ENCODE measurements at places on chromosomes 3 and 15.

- H3K4me3 ChIP-seq: no peak overlapping the region
- H3K27ac ChIP-seq: no peak overlapping the region
- no peaks in the 10 kb centered on the region for H3K4me1 ChIP-seq
These were observed 103.7 kb downstream of the AQP9 start for GRCh38 chr15:58241872-58242271.

GRCh38 chr15:64842096-64842939 is 603 bp downstream of the PLEKHO2 start:
- H3K36me3 ChIP-seq: peaks cover 18% of the 10 kb centered on the region
- no peaks in the 10 kb centered on the region for H3K27me3 ChIP-seq
- H3K4me3 ChIP-seq: peak overlapping the region; percentile 86
- H3K27ac ChIP-seq: peak overlapping the region; percentile 92
- H3K4me1 ChIP-seq: peaks cover 75% of the 10 kb centered on the region
- no peak for DNase-seq

DNA sequence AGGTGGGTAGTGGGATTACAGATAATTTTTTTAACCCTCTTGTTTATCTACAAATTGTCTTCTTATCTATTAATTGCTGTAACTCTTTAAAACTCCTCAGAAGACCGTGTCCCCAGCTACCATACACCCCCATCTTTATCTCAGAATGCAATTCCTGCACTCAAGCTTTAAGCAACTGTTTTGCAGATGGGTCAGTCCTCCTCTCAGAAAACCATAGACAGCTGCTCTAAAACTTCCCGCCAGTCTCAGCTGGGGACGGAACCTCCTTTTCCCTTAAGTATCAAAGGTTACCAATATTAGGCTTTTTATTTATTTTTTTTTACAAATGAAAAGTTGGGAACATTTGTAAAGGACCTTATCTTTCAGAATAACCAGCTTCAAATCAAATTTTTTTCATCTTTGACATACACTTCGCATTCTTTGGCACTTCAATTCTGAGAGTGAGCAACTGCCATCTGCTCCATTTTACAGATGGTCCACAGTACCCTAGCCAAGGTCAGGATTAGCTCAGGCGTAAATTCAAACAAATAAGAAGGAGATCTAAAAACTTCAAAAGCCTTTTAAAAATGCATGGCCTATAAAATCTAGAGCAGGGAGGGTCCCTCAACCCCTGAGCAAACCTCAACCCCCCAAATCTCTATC is 1.3 kb downstream of the GATM start:
- peak overlapping the region; percentile 74 for H3K4me3 ChIP-seq
- peaks cover 77% of the 10 kb centered on the region for H3K27me3 ChIP-seq
- peaks cover 21% of the 10 kb centered on the region for H3K4me1 ChIP-seq
- DNase-seq: no peak

DNA sequence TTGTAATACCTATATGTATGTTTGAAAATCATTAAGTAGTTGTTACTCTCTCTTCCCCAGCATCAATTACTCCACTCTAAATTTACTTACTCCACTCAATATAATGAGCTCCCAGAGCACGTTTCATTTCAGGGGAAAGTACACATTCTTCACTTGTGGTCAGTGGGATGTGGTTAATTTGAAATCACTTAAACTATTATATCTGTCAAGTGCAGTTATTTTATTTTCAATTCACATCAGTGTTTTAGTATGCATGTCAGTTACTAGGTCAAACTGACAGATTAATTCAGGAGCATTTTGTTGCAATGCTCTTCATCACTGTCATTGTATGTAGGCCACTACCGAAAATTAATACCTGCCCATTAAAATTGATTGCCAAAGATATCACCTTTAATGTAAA is 376.1 kb downstream of the ZIC4 start:
- H3K36me3 ChIP-seq: no peaks in the 10 kb centered on the region
- no peaks in the 10 kb centered on the region for H3K4me1 ChIP-seq
- H3K27ac ChIP-seq: no peak overlapping the region

GRCh38 chr15:73935547-73935946 is 9.3 kb downstream of the LOXL1 start:
- H3K36me3 ChIP-seq: peaks cover 3% of the 10 kb centered on the region
- DNase-seq: no peak
- H3K4me1 ChIP-seq: peaks cover 4% of the 10 kb centered on the region

- H3K4me1 ChIP-seq: no peaks in the 10 kb centered on the region
- no peak overlapping the region for H3K27ac ChIP-seq
- H3K4me3 ChIP-seq: no peak overlapping the region
- no peak for DNase-seq
- H3K27me3 ChIP-seq: no peaks in the 10 kb centered on the region
These were observed 323.7 kb upstream of the AGTR1 start for GRCh38 chr3:148373961-148374360.

GRCh38 chr3:46022909-46023785 is 4.1 kb downstream of the XCR1 start:
- H3K4me3 ChIP-seq: no peak overlapping the region
- no peak overlapping the region for H3K27ac ChIP-seq
- peaks cover 14% of the 10 kb centered on the region for H3K4me1 ChIP-seq
- peaks cover 3% of the 10 kb centered on the region for H3K36me3 ChIP-seq
- no peaks in the 10 kb centered on the region for H3K27me3 ChIP-seq

GRCh38 chr15:73153024-73153423 is 100.8 kb downstream of the NEO1 start:
- H3K27ac ChIP-seq: no peak overlapping the region
- H3K27me3 ChIP-seq: no peaks in the 10 kb centered on the region
- no peaks in the 10 kb centered on the region for H3K4me1 ChIP-seq
- H3K36me3 ChIP-seq: no peaks in the 10 kb centered on the region

GRCh38 chr15:89628301-89628700 is 27.0 kb downstream of the KIF7 start:
- no peak for DNase-seq
- H3K27me3 ChIP-seq: peaks cover 20% of the 10 kb centered on the region
- no peaks in the 10 kb centered on the region for H3K4me1 ChIP-seq
- no peak overlapping the region for H3K4me3 ChIP-seq
- peaks cover 3% of the 10 kb centered on the region for H3K36me3 ChIP-seq

DNA sequence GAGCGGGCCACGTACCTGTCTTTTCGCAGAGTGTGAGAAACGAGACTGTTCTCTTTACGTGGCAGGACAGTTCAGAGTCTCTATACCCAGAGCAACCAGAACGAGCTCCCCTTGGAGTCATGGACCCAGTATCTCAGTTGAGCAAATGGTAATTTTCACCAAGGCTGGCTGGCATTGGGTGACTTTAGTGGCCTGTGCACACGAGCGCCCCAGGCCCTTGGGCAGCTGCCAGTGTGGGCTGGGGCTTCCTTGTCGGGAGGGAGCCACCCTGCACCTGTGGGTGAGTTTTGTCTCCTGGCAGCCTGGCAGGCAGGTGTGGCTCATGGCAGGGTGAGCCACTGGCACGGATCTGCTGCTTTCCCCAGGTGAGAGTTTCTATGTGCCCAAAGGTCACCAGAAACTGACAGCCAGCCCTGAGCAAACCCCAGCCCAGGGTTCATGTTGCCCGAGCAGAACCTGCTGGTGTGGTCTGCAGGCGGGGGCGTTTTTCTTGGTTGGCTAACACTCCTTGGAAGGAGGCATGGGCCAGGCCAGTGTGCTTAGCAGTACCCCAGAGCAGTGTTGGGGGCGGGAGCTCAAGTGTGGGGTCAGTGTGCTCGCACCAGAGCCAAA is 135.0 kb downstream of the TJP1 start:
- no peak overlapping the region for H3K4me3 ChIP-seq
- no peak for DNase-seq
- no peaks in the 10 kb centered on the region for H3K36me3 ChIP-seq
- no peaks in the 10 kb centered on the region for H3K4me1 ChIP-seq
- H3K27me3 ChIP-seq: peaks cover 5% of the 10 kb centered on the region
- H3K27ac ChIP-seq: no peak overlapping the region

GRCh38 chr3:140467796-140468315 is 210.0 kb upstream of the TRIM42 start:
- H3K27ac ChIP-seq: no peak overlapping the region
- DNase-seq: no peak
- H3K4me3 ChIP-seq: no peak overlapping the region
- peaks cover 6% of the 10 kb centered on the region for H3K27me3 ChIP-seq
- no peaks in the 10 kb centered on the region for H3K36me3 ChIP-seq
- H3K4me1 ChIP-seq: peaks cover 6% of the 10 kb centered on the region

DNA sequence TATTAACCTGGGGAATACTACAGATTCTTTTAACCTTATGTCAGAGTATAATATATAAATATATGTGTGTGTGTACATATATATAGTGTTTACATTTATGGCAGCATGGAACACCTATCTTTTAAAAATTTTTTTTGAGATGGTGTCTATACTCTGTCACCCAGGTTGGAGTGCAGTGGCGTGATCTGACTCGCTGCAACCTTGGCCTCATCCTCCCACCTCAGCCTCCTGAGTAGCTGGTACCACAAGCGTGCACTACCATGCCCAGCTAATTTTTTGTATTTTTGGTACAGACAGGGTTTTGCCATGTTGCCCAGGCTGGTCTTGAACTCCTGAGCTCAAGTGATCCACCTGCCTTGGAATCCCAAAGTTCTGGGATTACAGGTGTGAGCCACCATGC is 18.5 kb upstream of the ERICH6 start:
- DNase-seq: no peak
- H3K27me3 ChIP-seq: no peaks in the 10 kb centered on the region
- H3K36me3 ChIP-seq: peaks cover 3% of the 10 kb centered on the region
- peaks cover 3% of the 10 kb centered on the region for H3K4me1 ChIP-seq
- no peak overlapping the region for H3K4me3 ChIP-seq
- no peak overlapping the region for H3K27ac ChIP-seq

DNA sequence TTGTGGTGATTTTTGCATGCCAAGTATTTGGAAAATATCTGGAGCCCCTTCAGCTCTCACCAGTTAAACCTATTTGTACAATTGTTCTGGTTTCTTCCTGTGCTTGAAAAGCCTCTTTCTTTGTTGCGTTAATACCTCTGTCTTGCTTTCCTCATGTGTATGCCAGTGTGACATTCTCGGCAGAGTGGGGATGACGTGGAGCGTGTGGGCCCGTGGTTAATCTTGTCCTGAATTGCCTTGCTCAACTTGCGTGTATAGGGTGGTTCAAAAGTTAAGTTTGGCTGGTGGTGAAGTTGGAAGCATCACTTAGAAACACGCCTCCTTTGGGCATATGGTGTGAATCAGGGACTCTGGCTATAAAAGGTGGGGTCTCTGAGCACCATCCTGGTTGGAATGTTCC is 67.1 kb downstream of the IGF1R start:
- no peaks in the 10 kb centered on the region for H3K27me3 ChIP-seq
- H3K4me3 ChIP-seq: no peak overlapping the region
- peak overlapping the region; percentile 11 for H3K27ac ChIP-seq
- no peak for DNase-seq
- peaks cover 14% of the 10 kb centered on the region for H3K4me1 ChIP-seq
- H3K36me3 ChIP-seq: no peaks in the 10 kb centered on the region

GRCh38 chr3:142947799-142948575 is 15.5 kb downstream of the PAQR9 start:
- peaks cover 36% of the 10 kb centered on the region for H3K27me3 ChIP-seq
- peaks cover 15% of the 10 kb centered on the region for H3K4me1 ChIP-seq
- H3K27ac ChIP-seq: no peak overlapping the region
- H3K36me3 ChIP-seq: peaks cover 3% of the 10 kb centered on the region
- DNase-seq: no peak

DNA sequence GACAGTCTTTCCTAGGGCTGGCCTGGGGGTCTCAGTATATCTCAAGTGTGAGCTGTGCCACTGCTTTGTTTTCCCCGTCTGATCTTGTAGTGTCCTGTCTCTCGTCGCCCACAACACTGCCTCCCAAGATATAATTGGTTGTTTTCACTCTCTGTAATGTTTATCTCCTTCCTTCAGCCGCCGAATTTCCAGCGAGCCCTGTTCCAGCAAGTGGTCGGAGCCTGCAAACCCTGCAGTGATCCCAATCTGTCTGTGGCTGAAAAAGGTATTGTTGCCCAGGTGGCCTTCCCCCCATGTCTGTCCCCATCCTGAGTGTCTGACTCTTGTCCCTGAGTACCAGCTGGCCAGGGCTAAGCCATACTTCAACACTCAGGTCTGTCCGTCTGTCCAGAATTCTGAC is 9.5 kb upstream of the MANF start:
- no peaks in the 10 kb centered on the region for H3K36me3 ChIP-seq
- H3K4me1 ChIP-seq: no peaks in the 10 kb centered on the region
- H3K27me3 ChIP-seq: peaks cover 21% of the 10 kb centered on the region
- no peak overlapping the region for H3K27ac ChIP-seq

- no peaks in the 10 kb centered on the region for H3K27me3 ChIP-seq
- no peaks in the 10 kb centered on the region for H3K36me3 ChIP-seq
- H3K4me3 ChIP-seq: no peak overlapping the region
- H3K4me1 ChIP-seq: no peaks in the 10 kb centered on the region
These were observed 161.6 kb downstream of the MAGI1 start for GRCh38 chr3:65877160-65877559.

DNA sequence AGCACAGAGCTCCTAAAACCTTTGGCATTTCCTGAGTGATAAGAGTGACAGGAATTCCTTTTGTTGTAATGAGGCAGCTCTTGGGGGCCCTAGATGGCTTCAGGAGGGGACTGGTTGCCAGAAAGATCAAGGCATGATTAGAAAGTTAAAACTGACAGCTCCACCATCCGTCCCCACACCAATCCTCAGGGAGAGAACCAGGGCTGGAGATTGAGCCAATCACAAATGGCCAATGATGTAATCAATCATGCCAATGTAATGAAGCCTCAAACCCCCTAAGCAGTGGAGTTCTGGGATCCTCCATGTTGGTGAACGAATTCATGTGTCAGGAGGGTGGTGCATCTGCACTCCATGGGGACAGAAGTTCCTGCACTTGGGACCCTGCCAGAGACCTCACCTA is 265.1 kb downstream of the OCA2 start:
- H3K4me3 ChIP-seq: no peak overlapping the region
- no peaks in the 10 kb centered on the region for H3K27me3 ChIP-seq
- no peak for DNase-seq
- H3K27ac ChIP-seq: no peak overlapping the region
- no peaks in the 10 kb centered on the region for H3K4me1 ChIP-seq

- no peak overlapping the region for H3K4me3 ChIP-seq
- no peak for DNase-seq
- H3K27ac ChIP-seq: no peak overlapping the region
- no peaks in the 10 kb centered on the region for H3K27me3 ChIP-seq
- H3K36me3 ChIP-seq: no peaks in the 10 kb centered on the region
These were observed 116.2 kb upstream of the LSAMP start for GRCh38 chr3:116561529-116561928.
